Muscle of back (tissue), 13 donors: ENCODE measurements at places on chromosomes 12 and 14. TPM values are rescaled to one million over a fixed set of nuclear protein-coding genes. Genes with fewer than 3 reads are reported as not detected.

DNA sequence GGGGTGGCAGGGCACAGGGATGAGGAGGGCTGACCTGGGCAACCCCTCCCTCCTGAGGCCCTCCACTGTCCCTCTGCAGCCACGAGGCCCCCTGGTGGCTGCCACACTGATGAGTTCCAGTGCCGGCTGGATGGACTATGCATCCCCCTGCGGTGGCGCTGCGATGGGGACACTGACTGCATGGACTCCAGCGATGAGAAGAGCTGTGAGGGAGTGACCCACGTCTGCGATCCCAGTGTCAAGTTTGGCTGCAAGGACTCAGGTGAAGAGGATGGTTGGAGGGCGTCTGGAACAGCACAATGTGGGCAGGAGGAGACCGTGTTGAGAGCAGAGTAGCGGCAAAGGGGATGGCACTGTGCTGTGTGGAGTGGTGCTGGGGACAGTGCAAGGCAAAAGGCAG, 25.7 kb upstream of the LRP1-AS start:
- DNase-seq, result no peak

DNA sequence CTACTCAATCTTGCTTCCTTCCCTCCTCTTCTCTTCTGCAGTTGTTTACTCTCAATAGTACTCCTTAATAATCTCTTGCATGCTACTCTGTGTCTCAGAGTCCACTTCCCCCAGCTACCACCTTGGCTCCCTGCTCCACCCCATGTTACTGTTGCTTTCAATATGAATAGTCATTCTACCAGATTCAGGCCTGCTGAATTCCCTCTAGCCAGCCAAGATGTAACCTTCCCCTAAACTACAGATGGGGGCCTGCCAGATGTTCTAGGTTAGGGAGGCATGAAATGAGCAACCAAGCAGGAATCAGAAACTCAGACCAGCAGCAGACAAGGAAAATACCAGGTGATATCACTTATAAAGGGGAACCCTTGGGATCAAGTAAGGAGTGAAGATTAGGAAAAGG, 392.1 kb upstream of the DDHD1 start:
- DNase-seq, result no peak

GRCh38 chr14:50658203-50658602, 9.9 kb downstream of the SAV1 start:
- DNase-seq, result peak; percentile 71

DNA sequence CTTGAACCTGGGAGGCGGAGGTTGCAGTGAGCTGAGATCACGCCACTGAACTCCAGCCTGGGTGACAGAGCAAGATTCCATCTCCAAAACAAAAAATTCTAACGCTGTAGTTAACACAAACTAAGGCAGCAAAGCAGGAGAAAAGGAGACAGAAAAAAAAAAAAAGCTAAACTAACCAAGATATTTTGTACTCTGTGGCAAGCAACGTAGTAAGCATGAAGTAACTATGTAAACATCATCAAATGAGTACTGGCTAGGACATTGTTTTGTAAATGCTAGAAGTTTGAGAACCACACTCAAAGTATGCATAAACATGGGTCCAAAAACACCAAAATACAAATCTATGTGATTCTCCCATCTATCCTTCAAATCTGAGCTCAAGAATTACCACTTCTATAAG, 44.2 kb downstream of the C2CD5 start:
- no peak for DNase-seq

GRCh38 chr14:37232907-37233481, 35.3 kb downstream of the MIPOL1 start:
- DNase-seq, result no peak

- no peak for DNase-seq
These were observed 40.6 kb downstream of the IL31 start for GRCh38 chr12:122133192-122133950.

GRCh38 chr12:58450868-58451482, 469.3 kb downstream of the LRIG3 start:
- DNase-seq, result no peak

- no peak for DNase-seq
These were observed 172.2 kb downstream of the BRMS1L start for GRCh38 chr14:35998303-35998702.

GRCh38 chr12:78330131-78330530, 499.4 kb downstream of the NAV3 start:
- no peak for DNase-seq

DNA sequence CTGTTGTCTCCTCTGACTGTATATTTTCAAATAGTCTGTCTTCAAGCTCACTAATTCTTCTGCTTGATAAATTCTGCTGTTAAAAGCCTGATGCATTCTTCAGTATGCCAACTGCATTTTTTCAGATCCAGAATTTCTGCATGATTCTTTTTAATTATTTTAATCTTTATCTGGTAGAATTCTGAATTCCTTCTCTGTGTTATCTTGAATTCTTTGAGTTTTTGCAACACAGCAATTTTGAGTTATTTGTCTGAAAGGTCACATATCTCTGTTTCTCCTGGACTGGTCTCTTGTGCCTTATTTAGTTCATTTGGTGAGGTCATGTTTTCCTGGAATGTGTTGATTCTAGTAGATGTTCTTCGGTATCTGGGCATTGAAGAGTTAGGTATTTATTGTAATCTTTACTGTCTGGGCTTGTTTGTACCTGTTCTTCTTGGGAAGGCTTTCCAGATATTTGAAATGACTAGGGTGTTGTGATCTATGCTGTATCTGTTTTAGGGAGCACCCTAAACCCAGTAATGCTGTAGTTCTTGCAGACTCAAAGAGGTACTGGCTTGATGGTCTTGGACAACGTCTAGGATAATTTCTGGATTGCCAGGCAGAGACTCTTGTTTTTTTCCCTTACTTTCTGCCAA, 193.8 kb upstream of the NPAS3 start:
- no peak for DNase-seq

- no peak for DNase-seq
These were observed 378.1 kb downstream of the ALG10 start for GRCh38 chr12:34400411-34400881.

- DNase-seq, result no peak
These were observed 58.3 kb downstream of the ZC3H14 start for GRCh38 chr14:88621100-88621499.

- DNase-seq, result peak; percentile 84
These were observed 96.4 kb downstream of the SCARB1 start for GRCh38 chr12:124767066-124767821.

- DNase-seq, result no peak
These were observed 102.9 kb downstream of the RPS29 start for GRCh38 chr14:49483268-49483667.

DNA sequence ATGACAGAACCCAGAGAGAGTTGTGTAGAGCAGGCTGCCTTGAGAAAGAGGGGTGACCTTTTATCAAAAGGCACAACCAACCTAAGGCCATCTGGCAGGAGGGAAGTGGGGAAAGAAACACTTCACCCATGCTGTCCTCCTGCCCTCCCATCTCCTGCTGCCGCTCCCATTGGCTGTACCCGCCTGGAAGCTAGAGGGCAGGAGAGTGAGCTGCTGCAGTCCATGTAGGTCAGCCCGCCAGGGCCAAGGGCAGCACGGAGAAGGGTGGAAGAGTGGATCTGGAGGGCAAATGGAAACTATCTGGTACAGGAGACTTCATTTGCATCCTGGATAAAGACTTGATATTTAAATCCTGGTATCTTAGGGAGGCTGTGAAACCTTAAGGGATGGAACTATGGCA, 11.5 kb upstream of the CABP1 start:
- DNase-seq, result no peak

DNA sequence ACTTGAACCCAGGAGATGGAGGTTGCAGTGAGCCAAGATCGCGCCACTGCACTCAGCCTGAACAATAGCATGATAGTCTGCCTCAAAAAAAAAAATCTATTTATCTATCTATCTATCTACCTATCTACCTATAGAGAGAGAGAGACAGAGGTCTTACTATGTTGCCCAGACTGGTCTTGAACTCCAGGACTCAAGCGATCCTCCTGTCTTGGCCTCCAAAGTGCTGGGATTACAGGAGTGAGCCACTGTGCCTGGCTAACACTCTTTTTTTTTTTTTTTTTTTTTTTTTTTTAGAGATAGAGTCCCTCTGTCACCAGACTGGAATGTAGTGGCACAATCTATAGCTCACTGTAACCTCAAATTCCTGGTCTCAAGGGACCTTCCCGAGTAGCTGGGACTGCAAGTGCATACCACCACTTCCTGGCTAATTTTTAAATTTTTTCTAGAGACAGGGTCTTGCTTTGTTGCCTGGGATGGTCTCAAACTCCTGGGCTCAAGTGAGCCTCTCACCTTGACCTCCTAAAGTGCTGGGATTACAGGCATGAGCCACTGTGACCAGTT, 1.9 kb downstream of the FAM186A start:
- peak; percentile 18 for DNase-seq

Gene NANOG
- polyA plus RNA-seq, result 1.3 TPM

Gene KRT78
- polyA plus RNA-seq, result not detected

- no peak for DNase-seq
These were observed 93.7 kb downstream of the SCARB1 start for GRCh38 chr12:124769881-124770512.

- peak; percentile 76 for DNase-seq
These were observed 27.2 kb upstream of the PNMA1 start for GRCh38 chr14:73741386-73741875.

DNA sequence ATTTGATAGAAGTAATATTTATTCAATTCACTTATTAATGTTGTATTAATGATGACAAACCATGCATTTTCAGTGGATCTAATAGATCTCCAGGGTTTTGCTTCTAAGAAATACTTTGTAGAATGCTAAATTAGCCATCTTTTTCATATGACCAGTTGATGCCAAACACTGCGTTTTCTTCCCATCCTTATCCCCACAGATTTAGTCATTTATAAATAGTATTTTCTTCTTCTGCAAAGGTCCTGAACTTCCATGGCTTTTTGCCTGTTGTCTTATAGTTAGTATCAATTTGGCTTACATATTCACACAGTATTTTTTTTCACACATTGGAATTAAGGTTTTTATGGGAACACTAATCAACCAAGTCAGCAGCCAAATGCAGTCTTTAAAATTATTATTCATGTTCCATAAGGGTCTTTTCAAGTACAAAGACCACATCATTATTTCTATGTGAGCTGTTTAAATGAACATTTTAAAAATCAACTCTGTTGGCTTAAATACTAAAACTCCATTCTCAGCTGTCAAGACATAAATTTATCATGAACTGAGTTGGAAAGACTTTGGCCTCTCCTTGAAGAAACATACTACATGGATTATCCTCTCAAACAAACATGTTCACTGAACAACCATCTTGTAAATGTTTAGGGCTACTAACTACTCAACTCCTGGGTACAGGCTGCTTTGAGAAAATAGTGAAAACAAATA, 1278.4 kb upstream of the FLRT2 start:
- DNase-seq, result peak; percentile 40

Gene GPD1
- polyA plus RNA-seq, result 17.8 TPM
